ENCODE measurements at places on chromosomes 7 and 10.

- DNase-seq: no peak
These were observed 32.6 kb upstream of the NME8 start for GRCh38 chr7:37815671-37816371.

DNA sequence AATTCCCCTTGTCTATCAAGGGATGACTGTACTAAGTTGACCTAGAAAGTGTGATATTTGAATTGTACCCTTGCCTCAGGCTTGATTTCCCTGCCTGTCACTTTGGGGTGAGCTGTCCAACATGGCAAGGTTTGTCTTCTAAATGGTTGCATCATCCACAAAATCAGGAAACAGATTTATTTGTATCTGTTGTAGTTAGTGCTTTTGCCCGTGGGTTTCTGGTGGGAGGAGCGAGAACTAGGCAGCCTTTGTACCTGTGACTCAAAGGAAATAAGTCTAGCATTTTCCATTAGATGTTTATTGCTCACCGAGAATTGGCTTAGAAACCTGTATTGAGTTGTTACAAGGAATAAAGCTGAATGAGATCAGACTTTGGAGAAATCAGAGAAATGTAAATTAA lies 650.8 kb downstream of the LRMDA start:
- DNase-seq: no peak

- no peak for DNase-seq
These were observed 43.8 kb downstream of the ADAMTS14 start for GRCh38 chr10:70715853-70716795.

- no peak for DNase-seq
These were observed 92.8 kb downstream of the VWC2 start for GRCh38 chr7:49866076-49866735.

DNA sequence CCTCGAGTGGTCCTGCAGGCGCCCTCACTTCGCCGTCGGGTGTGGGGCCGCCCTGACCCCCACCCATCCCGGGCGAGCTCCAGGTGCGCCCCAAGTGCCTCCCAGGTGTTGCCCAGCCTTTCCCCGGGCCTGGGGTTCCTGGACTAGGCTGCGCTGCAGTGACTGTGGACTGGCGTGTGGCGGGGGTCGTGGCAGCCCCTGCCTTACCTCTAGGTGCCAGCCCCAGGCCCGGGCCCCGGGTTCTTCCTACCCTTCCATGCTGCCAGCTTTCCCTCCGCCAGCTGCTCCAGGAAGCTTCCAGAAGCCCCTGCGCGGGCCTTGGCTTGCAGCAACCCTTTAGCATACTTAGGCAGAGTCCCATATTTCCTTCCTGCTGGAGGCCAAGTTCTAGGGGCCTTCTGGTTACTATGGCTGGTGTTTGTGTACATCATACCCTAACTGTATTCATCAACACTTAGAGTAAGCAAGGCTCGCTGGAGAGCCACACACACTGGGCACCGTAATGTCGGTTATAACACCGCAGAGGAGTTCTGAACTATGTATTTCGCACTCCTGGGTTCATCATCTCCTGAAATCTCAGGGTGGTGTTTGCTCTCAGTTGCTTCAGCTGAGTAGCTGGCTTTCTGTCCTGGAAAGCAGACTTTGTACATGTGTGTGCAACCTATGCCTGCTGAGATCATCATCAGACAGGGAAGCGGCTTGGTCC lies 471 bp downstream of the MGMT start:
- no peak for DNase-seq

GRCh38 chr7:7895004-7895650 lies 73.5 kb upstream of the GLCCI1 start:
- no peak for DNase-seq

- no peak for DNase-seq
These were observed 353 bp downstream of the MOGAT3 start for GRCh38 chr7:101200504-101200861.

DNA sequence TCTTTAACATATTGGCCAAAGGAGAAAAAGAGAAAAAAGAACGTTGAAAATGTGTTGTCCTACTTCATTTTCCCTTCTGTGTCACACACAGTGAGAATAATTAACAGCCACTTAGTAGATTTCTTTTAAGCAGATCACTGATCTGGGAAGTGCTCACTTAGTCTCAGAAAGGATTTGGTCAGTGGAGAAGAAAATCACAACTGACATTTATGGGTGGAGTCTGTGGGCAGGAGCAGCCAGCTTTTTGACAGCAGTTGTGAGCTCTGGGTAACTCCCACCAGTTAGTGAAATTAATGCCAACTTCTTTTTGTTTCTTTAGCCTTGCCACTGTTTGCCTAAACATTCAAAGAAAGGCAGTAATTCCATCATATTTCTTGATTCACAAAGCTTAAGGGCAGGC lies 49.7 kb downstream of the CDK14 start:
- DNase-seq: no peak

DNA sequence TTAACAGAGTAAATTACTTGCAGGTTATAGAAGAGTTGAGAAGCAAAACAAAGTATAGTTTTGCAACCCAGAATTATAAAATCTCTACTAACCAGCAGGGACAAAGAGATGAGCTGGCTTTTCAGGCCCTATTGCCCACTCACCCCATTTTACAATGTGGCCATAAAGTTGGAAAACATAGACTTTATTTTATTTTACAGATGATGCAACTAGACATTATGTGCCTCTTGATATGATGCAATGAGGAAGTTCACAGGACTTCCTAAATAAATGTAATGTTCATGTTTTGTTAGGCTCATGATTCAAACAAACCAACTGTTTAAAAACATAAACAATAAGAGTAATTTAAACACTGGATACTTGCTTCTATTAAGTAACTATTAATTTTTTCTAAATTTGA lies 141.1 kb upstream of the WNT16 start:
- DNase-seq: no peak

GRCh38 chr10:44387853-44388251 lies 3.0 kb upstream of the CXCL12 start:
- DNase-seq: no peak

- DNase-seq: no peak
These were observed 47.8 kb upstream of the KAT6B start for GRCh38 chr10:74778436-74779094.

DNA sequence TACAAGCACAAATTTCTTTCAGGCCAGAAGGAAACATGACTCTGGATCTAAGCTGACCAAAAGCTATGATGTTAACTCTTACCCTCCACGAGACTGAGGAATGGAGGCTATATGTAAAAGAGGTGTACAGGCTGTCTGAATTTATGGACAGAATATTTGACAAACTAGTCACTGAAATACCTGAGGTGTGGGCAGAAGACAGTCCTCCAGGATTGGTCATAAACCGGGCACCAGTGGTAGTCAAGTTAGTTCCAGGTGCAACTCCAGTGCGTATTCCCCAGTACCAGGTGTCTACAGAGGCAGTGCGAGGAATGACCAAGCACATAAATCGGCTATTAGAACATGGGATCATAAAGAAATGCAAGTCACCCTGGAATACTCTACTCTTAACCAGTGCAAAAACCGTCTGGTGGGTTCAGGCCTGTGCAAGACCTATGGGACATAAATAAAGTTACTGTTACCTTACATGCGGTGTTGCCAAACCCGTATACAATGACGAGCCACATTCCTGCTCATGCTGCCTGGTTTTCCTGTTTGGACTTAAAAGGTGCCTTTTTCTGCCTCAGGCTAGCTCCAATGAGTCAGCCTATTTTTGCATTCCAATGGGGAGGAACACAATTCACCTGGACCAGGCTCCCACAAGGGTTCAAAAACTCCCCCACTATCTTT lies 6.7 kb upstream of the CYREN start:
- no peak for DNase-seq

- no peak for DNase-seq
These were observed 263.6 kb upstream of the ZMIZ1 start for GRCh38 chr10:78805176-78805575.

- no peak for DNase-seq
These were observed 168.3 kb upstream of the AUTS2 start for GRCh38 chr7:69429911-69430383.

DNA sequence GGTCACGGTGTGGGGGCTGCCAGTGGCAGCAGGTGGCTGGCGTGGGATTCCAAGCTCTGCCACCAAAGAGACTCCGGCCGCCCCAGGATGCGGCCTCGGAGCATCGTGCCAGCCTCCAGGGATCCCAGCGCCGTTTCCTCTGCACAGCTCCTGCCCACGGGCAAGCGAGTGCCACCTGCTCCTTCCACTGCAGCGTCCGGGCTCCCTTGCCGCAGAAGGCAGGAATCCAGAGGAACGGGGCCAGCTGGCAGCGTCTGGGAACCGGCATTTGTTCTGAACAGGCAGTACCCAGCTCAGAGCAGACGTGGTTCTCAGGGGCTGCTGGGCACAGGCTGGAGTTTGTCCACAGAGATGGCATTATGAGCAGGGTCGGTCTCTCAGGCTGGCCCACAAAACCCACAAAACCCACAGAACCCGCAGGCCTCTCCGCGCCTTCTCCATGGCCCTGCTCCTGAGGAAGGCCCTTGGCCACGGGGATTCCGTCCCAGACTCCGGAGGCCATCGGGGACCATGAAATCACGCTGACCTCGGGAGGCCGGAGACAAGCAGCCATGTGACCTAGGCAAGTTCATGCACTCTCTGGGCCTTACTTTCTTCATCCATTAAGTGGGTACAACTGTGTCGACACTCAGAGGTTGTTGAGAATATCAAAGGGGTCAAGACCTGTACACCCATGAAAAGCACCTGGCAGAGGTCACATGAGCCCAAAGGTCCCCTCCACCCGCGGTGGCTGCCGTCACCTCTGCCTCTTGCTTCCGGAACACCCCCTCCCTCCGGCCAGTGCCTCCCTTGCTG lies 72.1 kb upstream of the TNRC18 start:
- no peak for DNase-seq

DNA sequence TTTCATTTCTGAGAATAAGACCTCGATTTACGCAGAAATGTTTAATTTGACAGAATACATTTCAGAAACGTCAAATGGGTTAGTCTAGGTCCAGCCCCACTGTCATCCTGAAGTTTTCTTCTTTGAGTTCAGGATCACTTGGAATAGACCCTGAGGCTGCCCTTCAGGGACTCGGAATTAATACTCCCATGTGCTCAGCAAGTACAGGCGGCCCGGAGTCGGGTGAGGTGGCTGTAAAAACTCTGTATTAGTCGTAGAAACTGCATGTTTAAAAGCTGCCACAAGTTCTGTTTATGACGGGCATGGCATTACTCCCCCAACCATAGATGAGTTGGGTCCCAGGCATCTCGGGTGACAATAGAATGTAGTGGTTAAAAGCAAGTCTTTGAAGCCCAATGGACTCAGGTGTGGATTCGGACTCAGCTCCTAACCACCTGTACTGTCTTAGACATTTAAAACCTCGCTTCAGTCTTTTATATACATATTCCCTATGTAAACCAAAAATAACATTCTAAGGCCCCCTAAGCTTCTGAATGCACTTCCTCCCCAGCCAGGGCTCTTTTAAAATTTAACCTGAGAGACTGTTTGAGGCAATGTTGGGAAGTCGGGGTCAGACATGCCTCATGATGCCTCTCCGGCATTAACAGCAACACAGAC lies 216.3 kb downstream of the ADARB2 start:
- no peak for DNase-seq

DNA sequence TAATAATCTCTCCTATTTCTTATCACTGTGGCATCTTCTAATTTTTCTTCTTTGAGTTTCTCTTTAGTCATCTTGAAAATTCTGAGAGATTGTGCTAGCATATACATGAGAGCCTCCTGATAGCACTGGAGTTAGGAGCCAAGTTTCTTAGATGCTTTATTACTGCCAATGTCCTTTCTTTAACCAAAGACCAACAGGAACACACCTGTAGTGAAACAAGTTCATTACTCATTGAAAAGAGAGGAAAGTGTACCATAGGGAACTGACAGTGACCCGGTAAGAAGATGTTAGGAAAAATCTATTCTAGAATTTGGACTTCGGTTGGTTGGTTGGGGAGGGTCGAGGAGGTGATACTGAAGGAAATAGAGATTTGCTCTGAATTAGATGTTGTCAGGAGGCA lies 27.1 kb upstream of the CD36 start:
- no peak for DNase-seq

- DNase-seq: no peak
These were observed 47.6 kb downstream of the ASB13 start for GRCh38 chr10:5618829-5619228.

- DNase-seq: no peak
These were observed at the start of gene SSC4D for GRCh38 chr7:76409537-76409936. Gene SSC4D, minus strand, starts transcription at chr7:76409697. Its CDS starts 5,258 bp downstream, at chr7:76404439.

GRCh38 chr7:43495572-43495971 lies 87.3 kb upstream of the STK17A start:
- no peak for DNase-seq

- no peak for DNase-seq
These were observed 3.8 kb downstream of the MINDY3 start for GRCh38 chr10:15856328-15857015.

DNA sequence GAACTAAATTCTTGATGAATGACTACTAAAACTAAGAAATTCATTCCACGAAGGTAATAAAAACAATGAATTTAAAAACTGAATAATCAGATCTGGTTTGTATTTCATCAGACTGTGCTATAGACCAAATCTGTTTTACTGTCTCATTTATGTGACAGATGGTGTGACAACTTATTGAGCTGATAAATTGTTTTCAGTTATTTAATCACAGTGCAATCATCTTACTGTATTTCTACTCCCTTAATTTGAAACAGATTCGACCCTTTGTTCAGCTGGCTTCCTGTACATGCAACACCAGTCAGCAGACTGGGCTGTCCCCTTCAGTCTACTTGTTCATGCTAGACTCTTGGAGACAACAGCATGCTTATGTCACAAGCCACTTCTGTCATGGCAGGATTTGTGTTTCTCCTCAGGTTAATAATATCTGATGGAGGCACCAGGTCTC lies 150.9 kb downstream of the MBL2 start:
- DNase-seq: no peak

DNA sequence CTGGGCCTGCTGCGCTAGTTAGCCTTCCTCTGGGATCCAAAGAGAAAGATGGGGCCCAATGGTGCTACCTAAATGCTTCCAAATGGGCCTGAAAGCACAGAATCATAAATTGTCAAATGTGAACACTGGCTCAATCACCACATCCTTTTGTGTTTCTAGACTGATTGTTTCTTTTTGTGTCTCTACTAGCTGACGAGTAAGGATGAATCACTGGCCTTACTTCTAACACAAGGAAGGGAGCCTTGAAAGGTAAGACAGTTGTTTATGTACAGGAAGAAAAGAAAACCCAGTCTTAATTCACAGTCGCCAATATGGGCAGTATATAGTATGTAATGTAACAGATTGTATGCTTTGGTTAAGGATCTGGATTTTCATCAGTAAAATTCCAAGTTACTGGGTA lies 89.5 kb downstream of the ZNF92 start:
- no peak for DNase-seq

All from GM12864 (cell line).